NCI-H1105 (cell line): ENCODE measurements at places on chromosomes 2 and 18.

- DNase-seq: no peak
Observed at GRCh38 chr18:37304012-37304680, 261.5 kb downstream of the CELF4 start.

- DNase-seq: no peak
Observed at GRCh38 chr2:119433636-119434327, 2.1 kb downstream of the TMEM37 start.

DNA sequence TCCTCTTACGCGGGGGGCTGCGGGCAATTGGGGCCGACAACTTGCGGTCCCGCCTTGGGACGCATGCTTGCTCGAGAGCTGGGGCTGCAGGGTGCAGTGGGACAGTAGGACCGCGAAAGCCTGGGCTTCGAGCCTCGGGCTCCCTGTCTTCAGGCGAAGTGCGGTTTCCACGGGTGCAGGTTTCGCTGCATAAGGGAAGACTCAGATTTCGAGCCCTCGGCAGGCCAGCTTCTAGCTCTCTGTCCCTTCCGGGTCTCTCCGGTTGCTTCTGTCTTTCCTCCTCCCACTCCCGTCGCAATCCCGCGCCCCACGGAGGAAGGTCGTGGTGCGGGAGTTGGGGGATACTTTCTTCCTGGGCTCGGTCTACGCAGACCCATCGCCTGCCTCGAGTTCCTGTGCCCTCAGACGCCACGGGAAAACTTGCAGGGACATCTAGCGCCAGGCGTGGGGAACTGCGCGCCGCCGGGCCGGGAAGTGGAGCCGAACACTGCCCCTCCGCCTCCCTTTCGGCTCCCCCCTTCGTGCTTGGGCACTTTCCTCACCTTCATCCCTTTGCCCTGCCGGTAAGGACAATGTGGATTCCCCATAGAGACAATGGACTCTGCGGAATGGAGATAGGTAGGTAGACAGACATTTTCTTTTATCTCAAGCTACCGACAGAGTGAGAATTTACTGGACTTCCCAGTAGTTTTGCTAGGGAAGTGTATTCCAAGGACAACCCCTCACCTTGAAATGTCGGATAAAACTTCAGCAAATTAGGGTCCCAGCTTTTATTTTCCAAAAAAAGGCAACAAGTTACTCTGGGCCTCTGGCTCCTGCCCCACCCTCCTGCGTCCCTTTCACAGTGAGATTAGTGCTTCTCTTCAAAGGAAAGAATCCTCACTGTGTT is 4.2 kb upstream of the HOXD13 start:
- no peak for DNase-seq

- DNase-seq: no peak
Observed at GRCh38 chr2:263774-264492, at the start of gene SH3YL1. Gene SH3YL1 (minus strand): TSS chr2:264032. CDS start chr2:263984, 48 bp downstream.

- no peak for DNase-seq
Observed at GRCh38 chr2:63827749-63828148, 13.9 kb upstream of the UGP2 start.

- peak; percentile 22 for DNase-seq
Observed at GRCh38 chr2:199309411-199309810, 148.3 kb downstream of the SATB2 start.

DNA sequence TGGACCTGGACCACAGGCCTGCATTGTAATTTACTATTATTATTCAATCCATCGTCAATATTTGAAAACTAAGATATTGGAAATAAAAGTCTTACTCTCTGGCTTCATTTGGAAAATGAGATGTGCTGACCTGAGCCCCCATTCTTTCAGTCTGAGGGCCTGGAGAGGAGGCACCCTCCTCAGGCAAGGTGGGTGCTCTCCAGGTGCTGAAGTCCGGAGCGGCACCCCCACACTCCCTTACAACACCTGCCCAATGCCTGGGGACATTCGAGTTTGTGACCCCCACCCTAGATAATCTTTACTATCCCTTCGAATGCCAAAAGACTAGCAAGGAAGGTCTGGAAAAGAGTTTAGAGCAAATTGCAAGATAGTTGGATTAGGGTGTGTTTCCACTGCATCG is 133.3 kb downstream of the EN1 start:
- DNase-seq: no peak

DNA sequence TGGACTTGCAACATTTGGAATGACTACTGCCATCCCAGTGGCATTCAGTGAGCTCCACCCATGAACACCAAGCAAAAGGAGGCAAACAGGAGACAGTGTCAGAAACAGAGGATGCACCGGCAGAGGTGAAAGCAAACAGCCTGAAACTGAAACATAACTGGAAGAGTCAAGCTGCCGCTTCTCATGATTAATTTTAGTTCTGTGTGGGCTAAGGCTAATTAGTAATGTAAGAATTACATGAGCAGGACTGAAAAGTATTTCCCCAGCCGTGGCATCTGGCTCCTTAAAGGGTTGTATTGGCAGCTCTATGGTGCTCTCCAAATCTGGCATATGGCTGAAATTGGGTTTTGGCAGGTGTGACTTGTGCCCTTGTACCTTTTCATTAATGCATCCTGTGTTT is 1108.1 kb downstream of the TSN start:
- no peak for DNase-seq

DNA sequence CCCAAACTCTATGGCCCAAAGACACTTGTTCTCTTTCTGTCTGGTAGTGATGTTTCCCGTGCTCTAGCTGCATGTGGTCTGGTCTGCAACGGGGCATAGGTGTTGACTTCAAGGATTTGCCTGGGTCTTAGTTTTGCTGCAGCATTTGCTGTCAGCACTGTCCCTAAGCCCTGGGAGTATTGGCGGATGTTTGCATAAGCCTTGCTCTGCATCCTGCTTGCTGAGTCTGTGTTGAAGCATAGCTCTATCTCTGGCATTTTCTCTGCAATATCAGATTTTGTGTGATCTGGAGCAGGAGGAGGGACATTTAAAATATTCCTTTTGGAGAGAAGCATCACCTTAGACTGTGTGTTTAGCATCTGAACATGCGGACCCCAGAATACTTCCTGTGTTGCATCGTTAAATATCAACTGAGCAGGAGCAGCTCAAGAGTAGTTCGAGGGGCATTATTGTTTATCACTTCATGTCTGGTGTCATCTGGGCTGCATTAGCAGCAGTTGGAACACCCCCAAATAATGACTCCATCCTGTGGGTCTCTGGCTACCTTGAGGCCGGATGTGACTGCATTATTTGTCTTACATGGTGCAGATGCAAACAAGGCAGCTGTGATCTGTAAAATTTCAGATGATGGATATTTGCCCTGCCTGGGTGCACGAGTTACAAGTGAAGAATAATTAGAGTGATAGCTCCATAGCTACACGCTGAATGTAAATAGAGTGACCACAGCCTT is 231.7 kb downstream of the TRIB2 start:
- no peak for DNase-seq

GRCh38 chr2:145811276-145812164 is 1291.6 kb upstream of the ZEB2 start:
- no peak for DNase-seq

GRCh38 chr18:5995626-5996025 is 100.3 kb upstream of the TMEM200C start:
- DNase-seq: no peak

GRCh38 chr2:54666634-54667265 is 56.7 kb upstream of the EML6 start:
- DNase-seq: no peak

DNA sequence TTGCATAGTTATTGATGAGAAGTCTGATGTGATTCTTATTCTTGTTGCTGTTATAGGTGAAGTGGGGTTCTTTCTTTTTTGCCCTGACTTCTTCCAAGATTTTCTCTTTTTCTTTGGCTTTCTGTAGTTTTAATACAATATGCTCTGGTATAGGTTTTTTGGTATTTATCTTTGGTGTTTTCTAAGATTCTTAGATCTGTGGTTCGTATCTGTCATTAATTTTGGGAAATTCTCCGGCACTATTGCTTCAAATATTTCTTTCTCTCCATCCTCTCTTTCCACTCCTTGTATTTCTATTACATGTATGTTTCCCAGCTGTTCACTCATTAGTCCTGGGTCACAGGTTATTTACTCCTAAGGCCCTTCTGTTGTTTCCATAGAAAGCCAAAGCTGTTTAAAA is 43.8 kb downstream of the SKA1 start:
- no peak for DNase-seq

DNA sequence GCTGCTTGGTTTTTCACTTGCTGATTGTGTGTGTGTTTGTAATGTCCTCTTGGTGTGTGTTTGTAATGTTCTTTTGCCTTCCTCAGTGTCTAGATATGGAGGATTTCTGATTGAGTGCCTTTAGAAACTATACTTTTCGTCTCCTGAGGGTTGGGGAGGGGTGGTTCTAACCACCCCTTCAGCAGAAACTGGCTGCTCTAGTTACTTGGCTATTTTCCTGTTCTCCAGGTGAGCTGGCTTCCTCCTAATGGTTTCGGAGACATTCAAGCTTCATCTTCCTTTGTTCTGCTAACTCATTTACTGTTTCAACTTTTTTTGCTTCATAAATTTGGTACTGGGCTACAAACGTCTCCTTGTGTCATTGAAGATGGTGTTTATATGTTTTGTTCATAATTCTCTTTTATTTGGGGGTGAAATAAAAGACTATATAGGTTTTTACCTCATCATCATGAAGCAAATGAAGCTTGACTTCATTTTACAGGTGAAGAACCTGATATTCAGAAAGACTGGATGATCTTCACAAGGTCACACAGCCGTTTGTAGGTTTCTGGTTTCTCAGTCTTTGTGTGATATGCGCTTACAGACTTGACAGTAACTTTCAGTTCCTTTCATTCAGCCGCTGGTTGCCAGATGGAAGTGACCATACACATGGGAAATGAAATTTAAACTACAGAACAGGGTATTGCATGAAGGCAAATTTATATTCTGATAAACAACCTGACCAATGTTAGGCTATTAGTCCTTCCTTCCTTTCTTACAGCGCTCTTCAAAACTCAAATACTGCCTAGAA is 238.5 kb downstream of the GALR1 start:
- DNase-seq: no peak

DNA sequence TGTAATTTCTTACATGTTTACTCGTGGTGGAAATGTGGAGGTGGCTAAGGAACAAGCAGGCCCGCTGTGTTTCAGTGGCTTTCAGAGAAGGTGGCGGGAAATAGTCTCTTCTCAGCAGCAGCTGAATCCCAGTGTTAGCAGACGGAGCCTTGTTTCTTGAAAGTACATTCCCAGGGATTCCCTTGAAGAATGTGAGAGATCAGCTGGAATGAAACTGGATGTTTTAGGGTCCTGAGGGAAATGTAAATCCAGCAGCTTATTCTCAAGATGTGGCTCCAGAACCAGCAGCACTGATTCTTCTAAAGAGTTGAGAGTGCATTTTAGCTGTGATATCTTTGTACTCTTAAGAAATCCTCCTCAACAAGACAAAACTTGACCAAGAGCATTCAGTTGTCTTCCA is 59.1 kb downstream of the CDC42EP3 start:
- no peak for DNase-seq

GRCh38 chr2:239020541-239021041 is 172.7 kb downstream of the TWIST2 start:
- DNase-seq: no peak

DNA sequence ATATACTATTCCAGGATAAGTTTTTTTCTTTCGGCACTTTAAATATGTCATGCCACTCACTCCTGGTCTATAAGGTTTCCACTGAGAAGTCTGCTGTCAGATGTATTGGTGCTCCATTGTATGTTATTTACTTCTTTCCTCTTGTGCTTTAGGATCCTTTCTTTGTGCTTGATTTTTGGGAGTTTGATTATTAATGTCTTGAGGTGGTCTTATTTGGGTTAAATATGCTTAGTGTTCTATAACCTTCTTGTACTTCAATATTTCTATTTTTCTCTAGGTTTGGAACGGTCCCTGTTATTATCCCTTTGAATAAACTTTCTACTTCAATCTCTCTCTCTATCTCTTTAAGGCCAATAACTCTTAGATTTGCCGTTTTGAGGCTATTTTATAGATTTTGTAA is 28.3 kb downstream of the STPG4 start:
- DNase-seq: no peak

GRCh38 chr2:104332731-104333130 is 521.2 kb upstream of the POU3F3 start:
- no peak for DNase-seq

DNA sequence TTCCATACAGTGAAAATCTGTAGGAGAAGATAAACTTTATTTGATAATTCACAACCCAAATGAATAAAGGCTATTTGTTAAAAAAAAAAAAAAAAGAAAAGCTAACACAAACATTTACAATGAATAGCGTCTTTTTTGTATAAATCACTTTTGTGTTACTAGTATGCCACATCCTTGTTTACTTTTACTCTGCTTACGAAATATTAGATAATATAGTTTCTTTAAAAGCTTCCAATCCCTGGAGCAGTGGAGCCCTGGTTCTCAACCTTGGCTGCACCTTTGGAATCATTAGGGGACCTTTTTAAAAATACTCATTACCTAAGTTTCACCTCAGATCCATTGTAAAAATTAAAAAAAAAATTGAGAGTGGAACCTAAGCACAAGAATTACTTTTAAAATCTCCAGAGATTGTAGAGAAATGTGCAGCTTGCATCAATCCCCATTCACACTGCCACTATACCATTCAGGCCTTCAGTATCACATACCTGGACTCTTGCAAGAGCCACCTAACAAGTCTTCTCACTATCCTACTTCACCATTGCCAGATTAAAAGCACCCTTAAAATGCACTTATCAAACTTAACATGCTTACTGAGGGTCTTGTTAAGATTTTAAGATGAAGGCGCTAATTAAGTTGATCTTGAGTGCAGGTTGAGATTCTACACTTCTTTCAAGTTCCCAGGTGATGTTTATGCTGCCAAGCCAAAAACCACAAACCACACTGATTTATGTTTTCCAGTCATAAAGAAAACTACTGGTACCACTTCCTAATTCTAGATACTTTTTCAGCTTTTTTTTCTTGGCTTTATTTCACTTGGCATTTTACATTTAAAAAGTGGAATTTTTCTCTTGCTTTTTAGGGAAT is 59.7 kb upstream of the ZC3H15 start:
- DNase-seq: no peak

DNA sequence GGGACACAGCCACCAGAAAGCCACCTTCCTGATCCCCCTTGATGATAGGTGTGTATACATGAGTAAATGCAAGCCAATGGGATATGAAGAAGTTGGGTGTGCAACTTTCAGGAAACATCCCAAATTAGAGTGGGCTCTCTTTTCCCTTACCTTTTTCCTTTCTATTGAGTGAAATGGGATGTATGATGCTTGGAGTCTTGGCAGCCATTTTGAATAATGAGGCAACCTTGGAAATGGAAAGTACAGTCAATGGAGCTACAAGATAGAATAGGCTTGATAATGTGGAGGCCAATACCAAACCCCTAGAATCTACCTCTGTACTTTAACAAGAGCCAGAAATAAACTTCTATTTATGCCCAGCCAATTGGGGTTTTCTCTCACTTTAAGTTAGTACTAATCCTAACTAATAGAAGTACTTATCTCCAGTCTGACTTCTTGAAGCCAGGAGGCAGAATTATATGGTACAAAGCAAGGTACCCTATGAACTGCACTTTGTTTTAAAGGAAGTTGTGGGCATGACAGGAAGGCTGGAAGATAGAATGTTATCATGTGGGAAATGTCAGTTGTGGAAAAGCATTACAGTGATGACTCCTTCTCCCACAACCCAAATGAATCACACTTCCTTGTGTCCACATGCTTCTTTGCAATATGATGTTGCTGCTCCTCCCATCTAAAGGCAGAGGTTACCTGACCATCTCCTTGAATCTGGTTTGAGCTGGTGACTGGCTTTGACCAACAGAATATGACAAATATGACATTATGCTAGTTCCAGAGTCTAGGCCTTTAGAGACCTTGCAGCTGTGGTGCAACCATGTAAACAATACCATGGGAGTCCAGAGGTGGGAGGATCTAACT is 12.9 kb upstream of the NABP1 start:
- no peak for DNase-seq

GRCh38 chr2:140929849-140930248 is 1201.0 kb downstream of the LRP1B start:
- no peak for DNase-seq
